ENCODE measurements at places on chromosomes 3 and 15. TPM values are rescaled to one million over a fixed set of nuclear protein-coding genes. Genes with fewer than 3 reads are reported as not detected.
A peak's percentile ranks its signal among the peaks of the same experiment; 100 is the strongest.

Gene TMEM45A
- 24.1 TPM for total RNA-seq

Gene GNAT1
- total RNA-seq = not detected

Gene EOMES
- 0.52 TPM for total RNA-seq

Gene GOLGA6B
- total RNA-seq = not detected

DNA sequence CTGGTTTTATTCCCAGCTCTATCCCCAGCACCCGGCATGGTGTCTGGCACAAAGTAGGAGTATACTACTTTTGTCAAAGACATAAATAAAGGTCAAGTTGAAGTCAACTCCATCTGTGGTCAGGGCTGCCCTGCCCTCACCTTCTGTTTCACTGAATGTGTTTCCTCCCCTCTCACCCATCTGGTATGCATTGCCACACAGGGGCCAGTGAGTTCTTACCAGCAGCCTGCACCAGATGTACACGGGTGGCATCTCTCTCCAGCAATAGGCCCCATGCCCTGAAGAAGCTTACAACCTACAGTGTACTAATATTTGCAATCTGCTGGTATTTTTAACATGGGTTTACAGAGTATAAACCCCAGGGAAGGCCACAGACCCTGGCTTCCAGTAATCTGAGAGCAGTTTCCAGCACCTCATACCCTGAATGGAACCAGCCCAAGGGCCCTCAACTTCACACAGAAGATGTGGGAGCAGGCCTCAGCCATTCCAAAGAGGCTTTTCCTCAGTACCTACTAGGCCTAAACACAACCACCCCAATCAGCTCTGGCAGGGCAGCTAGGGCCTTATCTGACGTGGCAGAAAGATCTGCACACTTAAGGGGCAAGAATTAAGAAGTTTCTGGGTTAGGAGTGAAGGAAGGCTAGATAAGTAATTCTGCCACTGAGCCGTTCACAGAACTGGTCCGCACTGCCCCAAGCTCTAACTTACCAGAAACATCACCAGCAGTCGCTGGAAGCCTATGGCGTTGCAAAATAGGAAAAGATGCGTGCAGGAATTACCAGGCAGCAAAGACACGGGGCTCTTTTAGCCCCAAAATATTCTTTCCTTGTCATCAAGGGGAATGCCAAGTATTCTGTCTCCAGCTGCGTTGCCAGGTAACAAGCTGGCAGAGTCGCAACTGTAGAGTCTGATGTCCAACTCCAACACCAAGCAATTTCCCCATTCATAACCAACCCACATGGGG, 2.1 kb downstream of the IDH2 start:
- H3K27me3 ChIP-seq = no peaks in the 10 kb centered on the region
- H3K4me1 ChIP-seq = peaks cover 89% of the 10 kb centered on the region
- peak; percentile 88 for DNase-seq
- no peaks in the 10 kb centered on the region for H3K36me3 ChIP-seq
- peak overlapping the region; percentile 99 for H3K27ac ChIP-seq
